Fibroblast of skin of abdomen (primary cell): ENCODE measurements at places on chromosomes 16 and 17.

- no peak for DNase-seq
These were observed 42.4 kb upstream of the LONP2 start for GRCh38 chr16:48201515-48202201.

DNA sequence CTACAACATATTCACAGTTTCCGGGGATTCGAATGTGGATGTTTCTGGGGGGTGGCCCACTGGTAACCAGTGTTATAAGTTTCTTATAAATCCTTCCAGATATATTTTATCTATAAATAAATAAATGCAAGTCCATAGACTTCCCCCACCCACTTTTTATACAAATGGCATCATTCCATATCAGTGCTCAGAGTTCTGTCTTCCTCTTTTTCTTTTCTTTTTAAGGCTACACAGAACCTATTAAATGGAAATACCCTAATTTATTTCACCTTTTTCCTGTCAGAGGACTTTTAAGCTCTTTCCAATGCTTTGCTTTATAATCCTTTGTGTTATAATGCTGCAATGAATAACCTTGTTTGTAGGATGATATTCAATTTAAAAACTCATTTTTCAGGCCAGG lies 3.8 kb downstream of the LGALS9 start:
- no peak for DNase-seq

GRCh38 chr17:59107306-59107670 lies 608 bp upstream of the TRIM37 start:
- no peak for DNase-seq

DNA sequence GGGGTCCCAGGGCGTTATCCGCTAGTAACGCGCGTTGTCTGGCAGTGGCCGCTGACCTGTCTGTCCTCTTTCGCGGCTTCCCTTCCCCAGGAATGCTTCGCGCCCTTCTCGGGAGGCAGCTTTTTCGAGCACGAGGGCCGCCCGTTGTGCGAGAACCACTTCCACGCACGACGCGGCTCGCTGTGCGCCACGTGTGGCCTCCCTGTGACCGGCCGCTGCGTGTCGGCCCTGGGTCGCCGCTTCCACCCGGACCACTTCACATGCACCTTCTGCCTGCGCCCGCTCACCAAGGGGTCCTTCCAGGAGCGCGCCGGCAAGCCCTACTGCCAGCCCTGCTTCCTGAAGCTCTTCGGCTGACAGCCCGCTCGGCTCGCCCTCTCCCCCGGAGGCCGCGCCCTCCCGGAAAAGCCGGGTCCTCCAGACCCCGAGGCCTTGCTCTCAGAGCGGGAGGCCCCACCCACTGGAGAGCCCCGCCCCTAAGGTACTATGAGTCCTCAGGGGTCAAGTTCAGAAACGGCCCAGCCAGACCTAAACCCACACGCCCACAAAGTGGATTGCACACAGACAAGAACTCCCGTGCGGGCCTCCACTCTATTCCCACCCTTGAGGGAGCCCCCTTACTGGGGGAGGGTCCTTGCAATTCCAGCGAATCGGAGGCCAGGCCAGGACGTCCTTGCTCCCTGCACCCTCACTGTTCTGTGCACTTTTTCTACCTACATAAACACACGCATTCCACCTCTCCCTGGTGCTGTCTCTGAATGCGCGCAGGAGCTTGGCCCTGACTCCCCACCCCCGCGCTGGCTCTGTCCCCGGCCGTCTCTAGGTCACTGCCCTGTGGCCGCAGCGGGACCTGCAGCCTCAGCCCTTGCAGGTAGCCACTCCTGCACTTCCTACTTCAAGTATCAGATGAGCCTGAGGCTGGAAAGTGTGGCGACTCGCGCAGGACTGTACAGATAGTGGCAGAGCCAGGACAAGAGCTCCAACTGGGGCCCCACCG lies 5.4 kb upstream of the SLC5A2 start:
- DNase-seq, result no peak

- peak; percentile 76 for DNase-seq
These were observed 15.0 kb downstream of the UTP18 start for GRCh38 chr17:51275381-51275780.

- DNase-seq, result no peak
These were observed 33.0 kb upstream of the ADAMTS18 start for GRCh38 chr16:77467821-77468335.

DNA sequence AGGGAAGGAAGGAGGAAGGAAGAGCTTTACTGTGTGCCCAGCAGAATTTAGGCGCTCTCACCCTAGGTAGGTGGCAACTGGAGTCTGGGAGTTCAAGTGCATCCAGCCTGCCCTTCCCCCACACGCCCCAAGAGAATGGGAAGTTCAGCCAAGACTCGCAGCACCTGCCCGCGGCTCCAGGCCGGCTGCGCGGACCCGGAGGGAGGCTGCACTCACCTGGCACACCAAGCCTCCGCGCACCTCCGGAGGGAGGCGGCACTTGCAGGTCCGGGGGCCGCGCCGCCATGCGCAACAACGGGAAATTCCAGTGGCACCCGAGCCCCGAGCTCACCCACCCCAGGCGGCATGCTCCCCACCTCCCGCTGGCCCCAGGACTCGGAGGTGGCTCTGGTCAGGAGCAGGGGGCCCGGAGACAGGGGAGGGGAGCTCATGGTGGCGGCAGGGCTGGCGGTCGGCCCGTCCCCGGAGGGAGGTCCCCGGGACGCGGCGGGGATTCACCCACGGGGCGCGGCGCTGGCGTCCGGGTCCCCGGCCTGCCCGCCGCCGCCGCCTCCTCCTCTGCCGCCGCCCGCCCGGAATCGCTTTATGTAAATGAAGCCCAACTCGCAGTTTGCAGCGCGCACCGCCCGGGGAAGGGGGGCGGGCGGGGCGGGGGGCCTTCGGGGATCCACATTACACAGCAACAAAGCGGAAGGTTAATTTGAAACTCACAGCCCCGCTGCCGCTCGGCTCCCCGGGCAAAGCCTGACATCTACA lies at the start of gene ZFHX3:
Gene ZFHX3 (minus strand): TSS at position 593 of the 756 bp plus-strand sequence. CDS start 87,983 bp downstream, outside the sequence.
- DNase-seq, result peak; percentile 56

GRCh38 chr17:55709440-55709839 lies 13.2 kb downstream of the TMEM100 start:
- no peak for DNase-seq

GRCh38 chr17:75473246-75473645 lies 16.8 kb downstream of the TMEM94 start:
- no peak for DNase-seq

- peak; percentile 24 for DNase-seq
These were observed 1.0 kb upstream of the TTYH2 start for GRCh38 chr17:74212209-74212912.

DNA sequence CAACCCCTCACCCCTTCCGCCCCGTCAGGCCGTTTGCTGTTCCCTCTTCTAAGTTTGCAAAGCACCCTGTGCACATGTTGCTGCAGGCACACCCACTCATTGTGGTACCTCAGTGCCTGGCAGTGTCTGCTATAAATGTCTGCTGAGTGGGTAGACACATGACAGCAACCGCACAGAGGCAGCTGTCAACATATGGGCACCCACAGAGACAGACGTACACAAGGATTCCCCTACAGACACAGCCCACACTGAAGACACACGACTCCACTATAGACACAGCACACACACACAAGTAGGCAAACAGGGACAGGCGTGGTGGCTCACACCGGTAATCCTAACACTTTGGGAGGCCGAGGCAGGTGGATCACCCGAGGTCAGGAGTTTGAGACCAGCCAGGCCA lies 17.8 kb upstream of the CRK start:
- no peak for DNase-seq

GRCh38 chr17:82930043-82930923 lies 90.5 kb upstream of the ZNF750 start:
- no peak for DNase-seq

GRCh38 chr16:89061590-89062380 lies 31.9 kb upstream of the ACSF3 start:
- no peak for DNase-seq

GRCh38 chr16:86093801-86094750 lies 195.1 kb downstream of the IRF8 start:
- DNase-seq, result no peak

DNA sequence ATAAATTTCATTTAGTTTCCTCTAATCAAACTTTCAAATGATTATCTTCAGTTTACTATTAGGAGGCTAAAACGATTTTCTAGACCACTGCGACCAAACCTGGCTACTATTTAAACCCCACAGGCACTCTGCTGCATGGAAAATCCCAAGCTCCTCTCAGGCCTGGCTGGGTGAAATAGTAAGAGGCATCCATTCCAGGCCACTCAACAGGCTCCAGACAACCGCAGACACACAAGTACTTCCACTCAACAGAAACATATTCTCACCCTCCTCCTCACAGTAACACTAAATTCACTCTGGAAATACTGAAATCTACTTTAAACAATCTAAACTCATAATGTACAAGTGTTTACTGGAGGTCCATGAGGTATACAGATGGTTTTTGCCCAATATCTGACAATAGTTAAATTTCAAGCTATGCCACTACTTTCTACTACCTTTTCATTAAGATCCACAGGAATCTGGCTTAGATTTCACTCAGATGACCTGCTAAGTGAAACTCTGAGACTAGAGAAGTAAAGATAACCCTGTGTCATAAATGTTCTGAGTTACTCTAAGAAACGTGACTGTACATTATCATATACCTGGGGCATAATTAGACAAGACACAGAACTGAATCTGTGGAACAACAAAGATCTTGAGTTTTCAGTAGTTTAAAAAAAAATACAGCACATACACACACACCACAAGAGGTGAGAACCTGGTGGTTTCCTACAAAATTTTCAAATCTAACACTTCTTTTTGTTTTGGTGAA lies 10.4 kb downstream of the VPS53 start:
- no peak for DNase-seq

- no peak for DNase-seq
These were observed 184.3 kb downstream of the HS3ST3A1 start for GRCh38 chr17:13417381-13417950.

DNA sequence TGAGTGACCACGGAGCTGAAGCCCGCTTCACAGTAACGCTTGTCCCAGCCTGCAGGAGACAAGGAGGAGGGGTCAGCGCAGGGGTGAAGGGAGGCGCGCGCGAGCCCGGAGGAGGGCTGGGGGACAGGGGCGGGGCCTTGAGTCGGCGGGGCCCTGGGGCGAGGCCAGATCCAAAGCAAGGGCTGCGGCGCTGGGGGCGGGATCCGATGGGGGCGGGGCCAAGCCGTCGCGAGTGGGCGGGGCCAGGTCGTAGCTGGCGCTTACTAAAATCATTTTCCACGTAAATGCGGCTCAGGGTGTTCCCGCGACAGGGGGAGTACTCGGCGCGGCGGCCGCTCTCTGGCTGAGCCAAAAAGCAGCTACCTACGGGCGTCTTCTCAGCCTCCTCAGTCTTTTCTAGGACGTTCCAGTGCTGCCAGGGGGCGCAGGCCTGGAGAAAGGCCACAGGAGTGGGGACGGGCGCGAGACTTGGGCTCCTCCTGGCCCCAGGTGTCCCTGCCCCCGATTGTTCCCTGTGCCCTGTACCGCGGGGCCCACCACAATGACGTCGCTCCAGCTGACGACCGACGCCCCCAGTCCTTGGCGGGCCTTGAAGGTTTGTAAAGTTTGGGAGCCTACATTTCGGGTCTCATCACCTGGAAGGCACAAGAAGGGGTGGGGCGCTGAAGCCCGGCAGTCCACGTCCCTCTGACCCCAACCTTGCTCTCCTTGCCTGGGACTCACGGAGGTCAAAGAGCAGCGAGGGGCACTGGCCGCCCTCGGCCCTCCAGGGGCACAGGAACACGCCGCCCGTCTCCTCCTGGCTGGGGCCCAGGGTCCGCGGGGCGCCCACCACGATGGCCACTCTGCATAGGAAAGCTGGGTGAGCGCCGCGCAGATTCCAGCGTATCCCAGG lies 3.9 kb downstream of the ITGA2B start:
- peak; percentile 67 for DNase-seq

DNA sequence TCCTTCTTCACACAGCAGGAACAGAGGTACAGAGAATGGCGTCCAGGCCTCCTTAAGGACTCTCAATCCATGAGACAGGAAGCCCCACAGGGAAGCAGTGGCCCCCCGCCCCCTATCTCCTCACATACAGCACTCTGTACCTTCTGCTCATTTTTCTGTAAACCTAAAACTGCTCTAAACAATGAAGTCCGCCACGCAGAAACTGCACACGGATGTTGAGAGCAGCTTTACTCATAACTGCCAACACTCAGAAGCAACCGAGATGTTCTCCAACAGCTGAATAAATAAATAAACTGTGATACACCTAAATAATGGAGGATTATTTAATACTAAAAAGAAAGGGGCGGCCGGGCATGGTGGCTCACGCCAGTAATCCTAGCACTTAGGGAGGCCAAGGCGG lies 9.9 kb downstream of the TBC1D16 start:
- DNase-seq, result no peak

- no peak for DNase-seq
These were observed 9.7 kb downstream of the SLC6A2 start for GRCh38 chr16:55665511-55665910.

DNA sequence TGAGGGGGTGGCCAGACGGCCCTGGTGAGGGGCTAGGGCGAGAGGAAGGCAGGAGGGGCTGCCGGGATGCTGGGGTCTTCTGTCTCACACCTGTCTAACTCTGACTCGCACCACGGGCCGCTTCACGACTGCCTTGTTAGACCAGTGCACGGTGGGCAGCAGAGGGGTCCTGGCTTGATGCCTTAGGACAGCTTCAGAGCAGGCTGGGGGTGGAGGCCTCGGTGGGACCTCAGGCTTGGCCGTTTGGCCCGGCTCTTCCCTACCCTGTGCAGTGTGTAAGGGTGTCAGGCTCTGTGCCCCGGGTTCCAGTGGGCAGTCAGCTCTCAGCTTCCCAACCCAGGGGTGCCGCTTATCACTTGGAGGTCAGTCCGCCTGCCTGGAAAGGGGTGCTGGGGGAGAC lies 100.7 kb downstream of the OR1D5 start:
- no peak for DNase-seq

- no peak for DNase-seq
These were observed 53.1 kb upstream of the ATF7IP2 start for GRCh38 chr16:10332775-10333174.

DNA sequence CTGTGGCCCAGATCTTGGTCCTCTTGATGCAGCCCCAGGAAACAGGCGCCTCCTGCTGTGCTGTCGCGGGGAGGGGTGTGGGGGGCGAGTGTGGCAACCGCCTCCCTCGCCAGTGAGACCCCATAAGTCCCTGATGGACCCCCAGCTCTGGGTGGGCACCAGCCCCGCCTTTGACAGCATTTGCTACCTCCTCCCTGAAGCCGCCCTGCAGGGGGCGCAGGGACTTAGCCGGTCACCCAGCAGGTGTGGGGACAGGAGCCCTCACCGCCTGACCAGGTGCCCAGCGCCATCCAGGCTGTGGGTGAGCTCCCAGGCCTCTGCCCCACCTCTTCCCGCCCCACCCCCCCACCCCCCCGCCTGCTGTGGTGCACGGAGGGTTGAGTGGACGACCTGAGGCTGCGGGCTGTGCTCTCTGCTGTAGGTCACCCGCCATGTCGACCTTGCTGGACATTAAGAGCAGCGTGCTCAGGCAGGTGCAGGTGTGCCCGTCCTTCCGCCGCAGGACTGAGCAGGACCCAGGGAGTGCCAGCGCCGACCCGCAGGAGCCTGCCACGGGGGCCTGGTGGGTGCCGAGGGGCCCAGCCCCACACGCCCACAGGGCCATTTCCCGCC lies 4.8 kb downstream of the BAIAP3 start:
- DNase-seq, result no peak
